Coronary artery (tissue), 2 donors: ENCODE measurements at places on chromosomes 11 and 22.

GRCh38 chr11:68016161-68016903 lies 6.2 kb downstream of the ALDH3B1 start:
- DNase-seq = no peak

- no peak for DNase-seq
Measured at GRCh38 chr22:45784357-45785277, 113.0 kb downstream of the ATXN10 start.

DNA sequence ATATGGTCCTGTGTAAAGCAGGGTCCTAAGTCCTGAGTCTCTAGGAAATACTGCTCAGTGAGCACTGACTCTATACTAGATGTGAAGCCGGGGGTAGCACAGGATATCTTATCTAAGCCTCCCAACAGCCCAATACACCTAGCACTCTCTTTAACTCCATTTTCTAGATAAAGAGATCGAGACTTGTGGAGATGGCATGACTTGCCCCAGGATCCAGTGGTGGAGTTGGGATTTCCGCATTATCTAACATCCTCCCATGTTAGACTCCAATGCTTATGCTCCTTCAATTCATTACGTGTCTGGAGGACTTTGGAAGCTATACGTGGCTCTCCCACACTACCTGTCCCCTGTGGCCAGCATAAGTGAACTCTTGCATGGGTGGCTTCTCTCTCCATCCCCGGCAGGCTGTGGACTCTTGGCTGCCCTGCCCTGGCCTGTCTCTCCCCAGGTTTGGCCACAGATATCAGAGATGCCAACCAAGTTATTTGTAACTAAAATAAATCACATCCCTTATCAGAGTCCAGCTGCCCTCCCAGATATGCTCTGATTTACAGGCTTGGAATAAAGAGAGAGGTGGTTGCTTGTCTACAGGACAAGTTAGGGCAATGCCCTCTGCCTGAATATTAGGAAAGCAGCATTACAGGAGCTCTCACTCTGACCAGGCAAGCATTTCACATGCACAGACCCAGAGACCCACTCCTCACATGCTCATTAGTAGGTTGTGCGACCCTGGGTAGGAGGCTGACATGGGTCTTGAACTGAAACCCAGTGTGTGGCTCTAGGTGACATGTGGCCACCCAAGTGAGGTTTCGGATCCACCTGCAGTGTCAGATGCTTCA lies 4.5 kb downstream of the CD44 start:
- DNase-seq = no peak

DNA sequence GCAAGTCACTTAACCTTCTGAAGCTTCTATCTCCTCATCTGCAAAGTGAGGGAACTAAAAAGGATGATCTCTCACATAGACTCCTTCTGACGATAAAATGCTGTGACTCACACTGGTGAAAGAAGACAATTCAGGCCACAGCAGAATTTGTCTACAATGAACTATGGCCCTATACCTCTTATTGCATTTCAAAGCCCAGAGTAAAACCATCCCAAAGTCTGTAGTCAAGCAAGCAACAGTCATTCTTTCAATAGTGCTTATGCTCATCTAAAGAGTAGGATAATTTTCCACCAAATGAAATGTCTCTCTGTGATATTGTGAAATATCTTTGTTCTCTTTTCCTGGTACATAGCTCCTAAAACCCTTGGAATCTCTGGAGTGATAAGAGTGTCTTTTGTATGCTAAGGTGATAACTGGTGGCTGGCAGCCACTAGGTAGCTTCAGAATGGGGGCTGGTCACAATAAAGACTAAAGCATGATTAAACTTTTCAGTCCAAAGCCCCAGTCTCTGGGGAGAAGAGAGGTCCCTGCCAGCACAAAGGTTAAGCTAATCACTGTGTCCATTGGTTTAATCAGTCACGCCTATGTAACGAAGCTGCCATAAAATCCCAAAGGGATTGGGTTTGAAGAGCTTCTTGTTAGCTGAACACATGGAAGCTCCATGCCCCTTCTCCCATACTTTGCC lies 30.8 kb downstream of the SYTL2 start:
- no peak for DNase-seq

- no peak for DNase-seq
Measured at GRCh38 chr11:96207459-96208449, 135.2 kb downstream of the MAML2 start.

DNA sequence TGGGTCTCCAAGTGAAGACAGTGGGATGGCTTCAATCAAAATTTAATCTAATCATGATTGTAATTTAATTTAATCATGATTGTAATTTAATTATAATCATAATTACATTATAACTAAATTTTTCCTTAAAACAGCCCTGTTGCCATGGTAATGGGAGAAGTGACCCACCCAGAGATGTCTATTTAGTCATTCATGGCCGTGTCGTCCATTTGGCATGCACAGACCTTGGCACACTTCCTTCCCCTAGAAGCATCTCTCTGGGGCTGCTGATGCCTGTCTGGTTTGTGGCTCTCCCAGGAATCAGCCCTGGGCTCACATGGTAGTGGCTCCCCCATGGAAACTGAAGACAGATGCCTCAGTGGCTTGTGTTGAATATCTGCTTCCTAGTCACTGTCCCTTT lies 27.0 kb downstream of the P4HA3 start:
- no peak for DNase-seq

- DNase-seq = no peak
Measured at GRCh38 chr22:20193761-20194494, 43.1 kb upstream of the CCDC188 start.

DNA sequence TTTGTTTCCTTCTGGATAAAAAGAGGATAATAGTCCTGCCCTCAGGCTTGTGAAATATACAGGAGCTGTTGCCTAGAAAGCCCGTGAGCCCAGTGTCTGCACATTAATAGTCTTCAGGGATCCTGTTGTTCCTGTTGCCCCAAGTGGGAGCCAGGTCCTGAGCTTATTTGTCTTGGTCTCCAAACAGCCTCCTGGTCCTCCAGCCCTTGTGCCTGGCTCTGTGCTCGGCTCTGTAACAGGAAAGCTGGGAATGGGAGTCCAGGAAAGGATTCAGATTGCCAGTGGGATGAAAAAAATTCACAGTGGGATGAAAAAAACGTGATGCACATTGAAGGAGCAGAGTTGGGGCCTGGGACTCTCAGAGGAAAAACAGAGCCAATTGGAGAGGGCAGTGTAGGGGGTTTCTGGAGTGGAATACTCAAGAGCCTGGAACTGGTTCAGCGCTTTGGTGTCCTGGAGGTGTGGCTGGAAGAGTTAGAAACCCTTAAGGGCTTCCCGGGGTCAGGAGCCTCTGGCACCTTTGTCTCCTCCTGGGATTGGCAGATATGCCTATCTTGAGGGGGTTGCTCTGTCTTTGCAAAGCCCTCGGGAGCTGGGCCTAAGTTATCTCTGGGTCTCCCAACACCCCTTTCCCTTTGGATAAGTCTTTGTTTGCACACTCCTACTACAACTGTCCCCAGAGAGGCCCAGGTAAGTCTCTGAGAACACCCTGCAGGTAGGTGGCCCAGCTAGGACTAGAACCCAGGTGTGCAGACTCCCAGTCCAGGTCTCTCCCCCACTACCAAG lies 2.3 kb upstream of the INPPL1 start:
- DNase-seq = no peak

DNA sequence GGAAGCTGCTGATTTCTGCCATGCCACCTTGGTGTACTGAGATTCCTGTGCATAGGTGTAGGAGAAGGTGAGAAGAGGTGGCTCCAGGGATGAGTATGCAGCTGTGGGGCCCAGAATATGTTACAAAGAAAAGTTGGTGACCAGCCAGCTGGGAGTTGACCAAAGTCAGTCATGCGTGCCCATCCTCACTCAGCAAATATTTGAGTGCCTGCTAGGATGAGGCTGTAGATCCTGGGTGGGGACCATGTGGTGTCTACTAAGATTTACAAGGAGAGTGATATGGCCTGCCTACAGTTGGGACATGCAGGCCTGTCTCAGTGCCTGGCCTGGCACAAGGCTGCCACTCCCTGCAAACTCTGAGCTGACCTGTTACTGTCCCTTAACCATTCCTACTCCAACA lies 19.4 kb downstream of the RNF185 start:
- no peak for DNase-seq

DNA sequence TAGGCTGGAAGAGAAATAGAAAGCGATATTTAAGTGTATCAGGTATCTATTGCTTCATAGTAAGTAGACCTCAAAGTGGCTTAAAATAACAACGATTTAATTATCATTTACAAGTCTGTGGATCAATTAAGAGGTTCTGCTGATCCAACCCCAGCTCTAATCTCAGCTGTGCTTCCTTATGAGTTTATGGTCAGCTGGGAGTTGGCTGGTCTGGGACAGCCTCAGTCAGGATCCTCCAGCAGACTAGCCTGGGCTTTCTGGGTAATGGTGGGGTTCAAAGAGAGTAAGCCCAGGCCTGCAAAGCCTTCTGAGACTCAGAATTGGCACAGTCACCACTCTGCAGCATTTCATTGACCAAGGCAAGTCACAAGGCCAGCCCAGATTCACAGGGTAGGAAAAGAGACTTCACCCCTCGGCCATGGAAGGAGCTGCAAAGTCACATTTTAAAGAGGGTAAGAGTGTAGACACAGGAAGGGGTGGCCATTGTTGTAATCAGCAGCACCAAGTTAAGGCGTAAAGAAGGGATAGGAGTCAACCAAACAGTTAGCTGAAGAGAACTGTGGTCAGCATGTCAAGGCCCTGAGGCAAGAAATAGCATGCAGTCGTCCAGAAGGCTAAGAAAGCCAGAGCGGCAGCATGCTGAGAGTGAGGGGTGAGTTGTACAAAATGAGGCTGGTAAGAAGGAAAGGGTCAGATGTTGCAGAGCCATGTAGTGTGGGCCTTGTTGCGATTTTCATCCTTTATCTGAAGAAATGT lies 168.2 kb downstream of the ETS1 start:
- DNase-seq = no peak

- no peak for DNase-seq
Measured at GRCh38 chr11:68843052-68843561, 1.4 kb upstream of the CPT1A start.

DNA sequence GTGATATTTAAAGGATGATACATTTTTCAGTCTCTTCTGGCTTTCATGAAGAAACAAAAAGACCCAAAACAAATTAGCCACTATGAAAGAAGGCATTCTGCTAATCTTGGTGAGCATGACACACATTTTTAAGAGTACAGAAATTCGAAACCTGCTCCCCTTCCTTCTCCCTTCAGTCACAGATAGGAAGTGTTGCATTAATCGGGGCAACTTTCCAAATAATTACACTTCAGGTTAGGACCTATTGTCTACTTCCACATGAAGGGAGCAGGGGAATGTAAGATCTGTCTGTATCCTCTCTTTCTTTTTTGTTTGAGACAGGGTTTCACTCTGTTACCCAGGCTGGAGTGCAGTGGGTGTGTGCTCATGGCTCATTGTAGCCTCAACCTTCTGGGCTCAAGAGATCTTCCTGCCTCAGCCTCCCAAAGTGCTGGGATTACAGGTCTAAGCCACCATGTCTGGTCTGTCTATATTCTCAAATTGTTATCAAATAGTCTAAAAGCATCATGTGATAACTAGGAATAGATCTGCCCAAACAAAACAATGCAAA lies 45.8 kb downstream of the NCAM1 start:
- no peak for DNase-seq

GRCh38 chr11:79241205-79241851 lies 199.5 kb downstream of the TENM4 start:
- peak; percentile 50 for DNase-seq

DNA sequence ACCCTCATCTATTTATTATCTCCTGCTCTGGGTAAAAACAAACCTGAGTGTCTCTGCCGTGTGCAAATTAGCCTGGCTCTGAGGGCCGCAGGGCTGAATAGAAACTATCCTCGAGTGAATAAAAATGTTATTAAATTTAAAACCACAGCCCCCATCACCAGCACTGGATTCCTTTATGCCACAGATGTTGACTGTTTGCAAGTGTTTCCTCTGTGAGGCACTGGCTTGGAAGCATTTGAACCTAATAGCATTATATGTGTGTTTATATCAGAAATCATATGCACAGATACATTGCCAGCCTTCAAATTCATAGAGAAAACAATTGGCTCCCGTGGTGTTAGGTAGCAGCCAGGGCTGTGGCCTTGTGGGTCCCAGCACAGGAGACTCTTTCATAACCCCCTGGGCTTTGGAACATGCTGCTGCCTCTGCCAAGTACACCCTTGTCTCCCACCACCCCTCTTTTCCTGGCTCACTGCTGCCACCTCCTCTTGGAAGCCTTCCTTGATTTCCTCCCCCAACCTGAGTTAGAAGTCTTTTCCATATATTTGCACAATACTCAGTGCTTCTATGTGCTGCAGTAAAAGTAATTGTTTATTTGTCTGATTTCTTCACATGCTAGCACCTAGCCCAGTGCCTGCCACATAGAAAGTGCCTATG lies 294.4 kb downstream of the DDX10 start:
- no peak for DNase-seq

DNA sequence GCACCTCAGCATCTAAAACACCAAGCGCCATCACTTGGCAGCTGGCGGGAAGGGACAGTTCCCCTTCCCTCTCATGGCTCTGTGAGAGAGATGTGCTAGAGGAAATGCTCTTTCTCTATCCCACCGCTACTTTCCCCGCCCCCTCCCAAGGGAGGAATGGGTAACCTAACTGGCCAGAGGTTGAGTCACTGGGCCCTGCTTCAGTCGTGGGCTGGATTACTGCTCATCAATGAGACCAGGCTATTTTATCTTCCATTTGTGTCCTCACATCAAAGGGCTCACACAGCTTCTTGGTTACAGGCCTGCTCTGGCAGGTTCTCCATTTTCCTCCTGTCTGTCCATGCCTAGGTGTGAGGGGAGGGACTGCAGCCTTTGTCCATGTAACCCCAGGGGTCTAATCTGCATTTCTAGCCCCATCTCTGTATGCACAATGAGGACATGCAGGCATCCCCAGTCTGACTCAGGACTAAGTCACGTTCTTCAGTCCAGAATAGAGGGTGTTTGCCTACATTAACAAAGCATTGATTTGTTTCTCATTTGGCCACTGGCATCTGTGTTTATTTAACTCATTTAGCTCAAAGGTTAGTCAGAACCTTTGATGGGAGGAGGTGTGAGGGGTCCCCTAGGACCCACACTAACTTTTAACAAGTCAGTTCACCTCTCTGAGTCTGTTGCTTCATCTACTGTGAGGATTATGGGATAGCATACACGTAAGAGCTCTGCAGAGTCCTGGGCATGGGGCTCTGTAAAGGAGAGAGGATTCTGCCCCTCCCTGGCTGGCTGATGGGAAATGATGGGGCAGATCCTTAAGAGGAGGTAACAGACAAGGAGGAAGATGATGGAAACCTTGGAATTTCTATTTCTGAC lies 99.1 kb downstream of the XRRA1 start:
- no peak for DNase-seq

DNA sequence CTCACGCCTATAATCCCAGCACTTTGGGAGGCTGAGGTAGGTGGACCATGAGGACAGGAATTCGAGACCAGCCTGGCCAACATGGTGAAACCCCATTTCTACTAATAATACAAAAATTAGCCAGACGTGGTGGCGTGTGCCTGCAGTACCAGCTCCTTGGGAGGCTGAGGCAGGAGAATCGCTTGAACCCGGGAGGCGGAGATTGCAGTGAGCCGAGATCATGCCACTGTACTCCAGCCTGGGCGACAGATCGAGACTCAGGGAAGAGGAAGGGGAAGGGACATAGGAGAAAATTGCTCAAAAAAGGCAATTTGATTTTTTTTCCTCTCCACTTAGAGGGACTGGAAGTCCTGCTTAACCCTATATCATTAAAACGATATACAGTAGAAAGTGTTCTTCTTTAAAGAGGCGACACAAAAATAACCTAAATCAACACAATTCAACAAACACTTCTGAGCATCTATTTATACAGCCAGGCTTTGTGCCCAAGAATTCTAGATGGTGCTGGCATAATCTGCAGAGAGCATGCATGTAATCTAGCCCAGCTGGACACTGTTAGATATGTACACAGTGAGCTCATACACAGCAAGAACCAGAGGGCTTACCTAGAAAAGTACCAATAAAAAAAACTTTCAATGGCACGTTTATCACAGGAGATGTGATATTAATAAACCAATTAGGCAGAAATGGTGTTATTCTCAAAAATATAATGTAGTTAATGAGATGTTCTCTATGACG lies 20.9 kb upstream of the DENND5A start:
- DNase-seq = no peak
